ACHN (cell line): ENCODE measurements at places on chromosomes 6 and 20.

DNA sequence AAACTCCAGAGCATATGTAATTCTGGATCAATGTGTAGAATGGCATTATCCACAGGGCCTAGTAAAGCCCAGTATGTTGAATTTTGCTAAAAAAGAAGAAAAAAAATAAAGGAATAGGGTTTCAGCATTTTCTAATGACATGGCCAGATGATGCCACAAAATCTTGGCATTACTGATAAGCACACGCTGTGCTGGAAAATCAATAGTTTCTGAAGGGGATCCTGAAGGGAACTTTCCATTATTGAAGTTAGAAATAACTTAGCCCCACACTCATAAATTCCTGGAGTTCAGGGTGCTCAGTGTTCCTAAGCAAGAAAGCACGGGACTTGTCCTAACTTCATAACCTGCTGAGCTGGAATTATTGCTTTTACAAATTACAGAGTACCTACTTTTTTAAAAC is 10.8 kb downstream of the TENT5A start:
- DNase-seq = no peak

- no peak for DNase-seq
Observed at GRCh38 chr6:148682990-148683389, 63.8 kb upstream of the UST start.

GRCh38 chr6:116066789-116067188 is 6.1 kb upstream of the FRK start:
- DNase-seq = no peak

- DNase-seq = peak; percentile 84
Observed at GRCh38 chr6:31401403-31401802, 2.0 kb upstream of the MICA start.

GRCh38 chr6:2524090-2524489 is 226.6 kb downstream of the MYLK4 start:
- peak; percentile 8 for DNase-seq

DNA sequence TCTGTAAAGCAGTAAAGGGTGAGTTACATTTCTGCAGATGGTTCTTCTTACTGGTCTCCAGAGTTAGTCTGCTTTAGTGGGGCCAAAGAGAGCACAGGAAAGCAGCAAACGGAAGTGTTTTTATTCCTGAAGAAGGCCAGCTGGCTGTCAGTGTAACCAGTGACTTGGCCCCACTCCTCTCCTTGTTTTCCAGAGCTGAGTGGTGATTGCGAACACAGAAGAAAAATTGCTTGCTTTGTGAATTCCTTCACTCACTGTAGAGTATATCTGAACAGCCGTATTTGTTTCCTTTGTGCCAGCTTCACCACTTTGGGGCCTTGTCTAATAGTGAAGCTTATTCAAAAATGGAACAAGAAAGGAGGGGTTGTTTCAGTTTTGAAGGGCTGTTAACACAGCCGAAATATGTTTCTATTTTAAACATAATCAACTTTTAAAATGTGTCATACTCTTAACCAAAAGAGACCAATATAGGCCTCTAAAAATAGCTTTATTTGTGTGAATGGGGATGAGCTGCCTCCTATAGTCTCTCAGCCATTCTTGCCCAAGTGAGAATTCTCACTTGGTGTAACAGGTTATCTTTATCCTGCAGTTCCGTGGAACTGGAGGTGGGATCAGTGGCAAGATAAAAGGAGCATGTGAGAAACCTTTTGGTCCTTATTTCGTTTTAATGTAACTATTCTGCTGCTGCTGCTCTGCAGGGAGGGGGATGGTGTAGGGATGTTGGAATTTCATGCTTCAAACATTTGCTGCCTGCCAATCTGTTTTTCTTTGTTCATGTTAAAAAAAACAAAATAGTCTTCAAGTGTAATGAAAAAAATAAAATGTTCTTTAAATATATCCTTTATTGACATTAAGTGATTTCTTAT is 37.8 kb downstream of the ZC2HC1B start:
- DNase-seq = no peak

- DNase-seq = no peak
Observed at GRCh38 chr6:79377888-79378348, 143.4 kb upstream of the HMGN3 start.

DNA sequence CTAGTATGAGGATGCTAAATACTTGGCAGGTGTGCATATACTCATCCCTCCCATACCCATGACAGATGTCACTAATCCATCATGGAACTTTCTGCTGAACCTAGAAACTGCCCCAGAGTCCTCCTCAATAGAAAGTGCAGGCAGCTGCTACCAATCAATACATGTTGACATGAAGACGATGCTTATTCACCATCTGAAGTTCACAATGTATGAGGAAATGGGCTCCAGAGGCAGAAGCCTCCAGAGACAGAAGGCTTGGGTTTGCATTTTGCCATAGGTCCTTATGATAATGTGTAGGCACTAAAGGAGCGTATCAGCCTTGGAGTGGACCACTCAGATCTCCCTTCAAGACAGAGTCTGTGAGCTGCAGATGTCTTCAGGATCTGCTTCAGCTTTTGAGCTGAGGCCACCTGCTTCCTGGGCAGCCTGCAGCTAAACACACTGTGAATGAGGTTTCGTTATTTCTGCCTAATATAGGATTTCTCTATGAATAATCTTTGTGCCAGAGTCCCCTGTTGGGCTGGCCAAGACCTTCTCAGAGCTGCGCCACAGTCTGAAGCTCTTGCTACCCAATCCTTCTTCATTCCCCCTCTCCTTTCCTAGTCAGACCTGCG is 7.5 kb upstream of the KIAA1755 start:
- DNase-seq = no peak
